MM.1S (cell line): ENCODE measurements at places on chromosomes 6 and 20.

DNA sequence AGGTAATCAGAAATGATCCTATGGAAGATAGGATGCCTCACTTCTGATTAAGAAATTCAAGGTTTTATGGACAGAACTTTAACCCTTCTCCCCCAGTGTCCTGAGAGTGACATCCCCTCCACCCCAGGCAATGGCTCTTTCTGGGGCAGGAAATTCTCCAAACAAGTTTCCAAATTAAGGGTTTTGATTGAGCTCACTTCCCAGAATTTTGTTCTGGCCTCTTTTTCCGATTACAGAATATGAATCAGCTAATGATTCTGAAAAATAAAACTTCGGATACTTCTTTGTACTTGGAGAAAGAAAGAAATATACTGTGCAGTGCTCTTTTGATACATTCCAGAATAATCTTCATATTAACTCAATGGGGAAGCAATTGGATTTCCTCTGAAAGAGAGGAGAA lies 32.8 kb upstream of the TASP1 start:
- DNase-seq = no peak

GRCh38 chr6:32627831-32628230 lies 9.4 kb upstream of the HLA-DQA1 start:
- no peak for DNase-seq

DNA sequence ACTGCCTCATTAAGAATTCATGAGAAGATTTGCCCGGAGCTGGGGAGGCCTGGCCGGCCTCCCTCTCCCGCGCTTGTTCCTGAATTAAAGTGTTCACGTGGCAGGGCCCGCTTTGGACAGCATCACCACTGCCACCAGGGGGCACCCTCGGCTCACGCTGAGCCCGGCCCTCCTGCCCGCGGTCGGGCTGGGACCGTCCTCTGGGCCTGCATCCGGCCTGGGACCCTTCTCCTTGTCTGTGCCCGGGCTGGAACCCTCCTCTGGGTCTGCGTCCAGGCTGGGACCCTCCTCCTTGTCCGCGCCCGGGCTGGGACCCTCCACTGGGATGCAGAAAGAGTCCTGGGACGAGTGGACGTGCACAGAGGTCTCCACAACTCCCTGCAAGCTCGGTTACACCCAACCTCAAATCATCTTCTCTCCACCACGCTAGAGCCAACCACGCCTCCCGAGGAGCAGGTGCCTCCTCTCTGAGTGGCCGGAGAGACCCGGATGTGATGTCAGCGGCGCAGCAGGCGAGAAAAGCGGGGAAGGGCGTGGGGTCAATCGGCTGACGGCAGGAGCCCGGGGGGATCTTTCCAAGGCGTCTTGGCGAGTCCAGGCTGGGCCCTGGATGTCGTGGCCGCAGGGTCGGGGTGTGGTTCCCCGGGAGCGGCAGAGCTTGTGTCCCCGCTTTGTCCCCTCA lies 50.9 kb upstream of the DACT2 start:
- peak; percentile 14 for DNase-seq

- no peak for DNase-seq
Measured at GRCh38 chr20:32451682-32452461, 93.7 kb downstream of the ASXL1 start.

- DNase-seq = no peak
Measured at GRCh38 chr6:14876778-14877613, 368.9 kb upstream of the JARID2 start.

GRCh38 chr6:493840-494239 lies 102.3 kb downstream of the IRF4 start:
- no peak for DNase-seq

GRCh38 chr6:4463236-4463635 lies 313.0 kb upstream of the CDYL start:
- DNase-seq = no peak

GRCh38 chr6:159221486-159222170 lies 52.4 kb downstream of the FNDC1 start:
- DNase-seq = no peak

GRCh38 chr20:22626496-22626895 lies 42.1 kb upstream of the FOXA2 start:
- no peak for DNase-seq

GRCh38 chr6:151147118-151147832 lies 92.5 kb upstream of the AKAP12 start:
- no peak for DNase-seq

DNA sequence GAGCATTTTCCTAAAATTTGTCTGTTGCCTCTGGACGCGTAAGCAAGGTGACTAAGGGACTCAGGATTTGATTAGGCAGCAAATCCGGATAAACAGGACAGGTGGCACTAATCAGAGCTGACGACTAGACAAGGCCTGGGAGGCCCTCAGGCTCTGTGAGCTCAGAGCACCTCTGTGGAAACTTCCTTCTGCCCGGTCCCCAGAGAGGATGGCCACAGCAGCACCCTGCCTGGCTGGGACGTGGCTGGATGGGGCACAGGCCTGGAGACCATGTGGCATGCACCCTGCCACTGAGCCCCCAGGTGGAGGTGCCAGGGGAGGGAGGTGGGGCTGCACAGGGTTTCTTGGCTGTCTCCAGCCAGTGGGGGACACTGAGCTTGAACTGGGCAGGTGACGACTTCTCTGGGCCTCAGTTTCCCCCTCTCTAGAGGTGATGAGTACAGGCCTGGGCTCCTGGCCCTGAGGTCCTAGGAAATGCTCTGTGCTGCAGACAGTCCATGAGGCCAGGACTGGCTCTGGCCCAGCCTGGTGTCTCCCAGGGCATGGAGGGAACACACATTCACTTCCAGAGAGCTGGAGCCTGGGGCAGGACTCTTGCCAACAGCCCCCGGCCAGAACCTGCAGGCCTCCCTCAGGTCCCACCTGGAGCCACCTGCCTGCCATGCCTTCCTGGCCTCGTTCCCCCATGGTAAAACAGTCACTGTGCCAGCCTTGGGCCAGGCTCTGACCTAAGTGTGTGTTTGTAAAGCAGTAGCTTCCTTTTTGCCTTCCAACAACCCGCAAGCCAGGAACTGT lies 39.6 kb upstream of the STX16 start:
- no peak for DNase-seq
